ENCODE measurements at places on chromosomes 13 and 19.

DNA sequence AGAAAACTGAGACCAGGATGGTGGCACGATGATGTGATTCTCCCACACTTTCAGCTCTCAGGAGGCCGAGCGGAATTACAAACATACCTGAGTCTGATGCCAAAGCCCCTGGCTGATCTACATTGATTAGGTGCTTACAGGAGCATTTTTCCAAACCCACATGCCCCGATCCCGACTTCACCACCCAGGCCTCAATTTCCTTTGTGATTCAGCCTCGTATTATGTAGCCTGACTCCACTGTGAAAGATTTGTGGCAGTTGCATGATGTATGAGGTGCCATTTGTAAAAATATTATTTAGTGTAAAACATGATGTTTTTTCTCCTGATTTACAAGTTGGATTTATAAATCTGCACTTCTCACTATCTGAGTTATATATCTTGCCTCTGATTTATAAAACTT is 118.0 kb downstream of the TSHZ3 start:
- DNase-seq, result no peak

DNA sequence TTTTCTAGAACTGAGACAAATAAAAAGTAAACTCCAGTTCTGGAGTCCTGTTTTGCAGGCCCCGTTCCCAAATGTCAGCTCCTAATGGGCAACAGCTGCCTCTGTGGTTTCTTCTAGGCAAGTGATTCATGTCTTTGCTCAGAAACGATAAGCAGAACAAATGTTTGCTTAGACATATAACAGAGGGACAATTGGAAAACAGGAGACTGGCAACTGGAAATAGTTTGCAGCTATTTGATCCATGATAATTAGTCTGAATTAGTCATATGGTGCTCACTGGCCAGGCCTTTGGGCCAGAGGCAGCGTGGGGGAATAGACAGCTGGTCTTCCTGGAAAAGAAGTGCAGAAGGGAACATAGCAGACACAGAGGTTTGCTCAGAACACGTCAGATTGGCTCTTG is 29.2 kb upstream of the TSHZ3 start:
- no peak for DNase-seq

- DNase-seq, result no peak
Measured at GRCh38 chr13:39692660-39693438, 37.4 kb downstream of the COG6 start.

GRCh38 chr19:45294291-45295029 is 28.2 kb downstream of the CKM start:
- no peak for DNase-seq

DNA sequence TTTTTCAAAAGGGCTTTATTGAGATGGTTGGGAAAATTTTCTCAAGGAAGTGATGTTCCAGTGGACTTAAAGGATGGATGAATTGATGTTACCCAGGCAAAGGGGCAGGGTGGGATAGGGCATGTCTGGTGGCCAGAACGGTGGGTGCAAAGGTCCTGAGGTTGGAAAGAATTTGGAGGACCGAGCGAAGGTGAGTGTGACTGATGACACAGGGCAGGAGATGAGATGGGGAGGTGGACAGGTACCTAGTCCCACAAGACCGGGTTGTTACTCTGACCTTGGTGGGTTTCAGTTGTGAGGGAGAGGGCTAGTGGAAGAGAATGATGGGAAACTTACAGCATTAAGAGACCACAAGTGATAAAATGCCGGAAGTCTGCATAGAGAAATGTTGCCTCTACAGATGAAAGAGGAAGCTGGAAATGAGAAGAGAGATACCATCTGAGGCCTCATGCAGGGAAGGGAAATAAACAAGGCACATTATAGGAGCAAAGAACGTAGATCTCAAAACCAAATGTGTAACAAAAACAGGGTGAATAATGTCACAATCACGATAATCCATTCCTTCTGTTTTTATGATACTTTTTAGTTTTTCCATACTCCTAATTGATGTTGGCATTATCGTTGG is 4.5 kb downstream of the ADGRE1 start:
- DNase-seq, result no peak

DNA sequence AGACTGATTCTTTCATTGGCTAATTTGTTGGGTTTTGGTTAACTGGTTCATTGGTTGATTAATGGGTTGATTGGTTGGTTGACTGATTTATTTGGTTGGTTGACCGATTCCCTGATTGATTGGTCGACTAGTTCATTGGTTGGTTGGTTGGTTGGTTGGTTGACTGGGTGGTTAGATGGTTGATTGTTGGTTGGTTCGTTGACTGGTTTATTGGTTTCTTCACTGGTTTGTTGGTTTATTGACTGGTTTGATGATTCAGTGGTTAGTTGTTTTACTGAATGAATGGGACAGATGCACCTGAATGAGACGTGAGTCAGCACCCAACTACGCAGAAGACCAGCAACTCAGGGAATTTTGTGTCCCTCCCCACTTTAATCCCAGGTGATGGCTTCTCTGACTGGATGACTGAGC is 2.7 kb upstream of the NUP62 start:
- DNase-seq, result no peak

DNA sequence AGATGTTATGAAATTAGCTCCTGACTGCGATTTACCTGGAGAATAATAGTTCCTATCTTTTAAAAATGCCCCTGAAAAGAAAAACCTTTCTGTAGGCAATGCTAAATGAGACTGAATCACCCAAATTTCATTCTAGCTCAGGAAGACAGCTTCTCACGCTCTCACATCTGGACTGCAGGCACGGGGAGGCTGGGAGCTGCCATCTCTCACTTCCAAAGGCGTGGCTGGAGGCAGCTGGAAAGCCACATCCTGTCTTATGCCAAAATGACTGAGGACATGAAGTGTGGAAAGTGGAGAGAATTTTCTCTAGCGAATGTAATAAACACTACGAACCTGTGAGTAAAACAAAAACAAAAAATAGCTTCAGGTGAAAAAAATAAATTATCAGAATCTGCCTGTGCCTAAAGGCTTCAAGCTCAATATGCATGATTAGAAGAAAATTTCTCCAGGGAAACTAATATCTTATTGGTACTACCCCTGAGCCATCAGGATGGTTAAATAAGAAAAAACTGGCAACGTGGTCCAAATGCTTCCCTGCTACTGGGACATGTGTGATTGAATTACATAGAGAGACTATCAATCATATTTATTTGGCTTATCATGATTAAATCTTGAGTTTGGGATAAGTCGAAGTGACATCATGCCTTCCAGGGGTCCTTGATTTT is 58.1 kb upstream of the UBL3 start:
- DNase-seq, result no peak

- DNase-seq, result peak; percentile 25
Measured at GRCh38 chr19:17170538-17171297, 44.4 kb upstream of the USE1 start.

DNA sequence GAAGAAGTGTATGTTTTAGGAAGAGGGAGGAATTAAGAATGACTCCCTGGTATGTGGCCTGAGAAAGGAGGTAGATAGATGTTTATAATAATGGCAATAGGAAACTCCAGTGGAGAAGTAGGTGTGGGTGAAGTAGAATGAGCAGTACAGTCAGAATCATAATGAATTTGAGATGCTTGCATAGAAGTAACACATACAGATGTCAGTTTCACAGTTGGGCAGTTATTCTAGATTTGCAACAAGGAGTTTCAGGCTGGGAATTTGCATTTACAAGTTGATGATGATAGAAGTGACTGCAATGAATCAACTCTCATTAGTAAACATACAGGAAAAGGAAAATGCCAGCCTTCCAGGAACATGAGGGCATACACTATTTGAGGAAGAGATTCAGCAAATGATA is 149.0 kb downstream of the SLITRK1 start:
- no peak for DNase-seq

GRCh38 chr19:14031719-14032480 is at the start of gene IL27RA:
TSS of gene IL27RA (plus strand) at chr19:14031762. CDS start at chr19:14031873, 111 bp downstream.
- DNase-seq, result peak; percentile 77

DNA sequence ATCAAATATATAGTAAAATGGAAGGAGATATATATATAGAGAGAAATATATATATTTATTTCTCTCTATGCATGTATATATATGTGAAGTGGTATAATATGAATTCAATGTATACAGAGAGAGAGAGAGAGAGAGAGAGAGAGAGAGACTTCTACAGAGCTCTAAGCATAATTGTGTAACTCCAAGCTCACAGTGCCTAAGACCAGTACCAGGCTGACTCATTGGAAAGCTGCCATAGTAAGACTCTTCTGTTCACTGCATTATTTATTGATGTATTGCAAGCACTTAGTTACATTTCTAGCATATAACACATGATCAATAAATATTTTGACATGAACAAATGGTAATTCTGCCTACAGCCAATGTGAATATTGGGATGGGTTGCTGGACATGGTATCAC is 1734.7 kb downstream of the SLITRK1 start:
- DNase-seq, result no peak

DNA sequence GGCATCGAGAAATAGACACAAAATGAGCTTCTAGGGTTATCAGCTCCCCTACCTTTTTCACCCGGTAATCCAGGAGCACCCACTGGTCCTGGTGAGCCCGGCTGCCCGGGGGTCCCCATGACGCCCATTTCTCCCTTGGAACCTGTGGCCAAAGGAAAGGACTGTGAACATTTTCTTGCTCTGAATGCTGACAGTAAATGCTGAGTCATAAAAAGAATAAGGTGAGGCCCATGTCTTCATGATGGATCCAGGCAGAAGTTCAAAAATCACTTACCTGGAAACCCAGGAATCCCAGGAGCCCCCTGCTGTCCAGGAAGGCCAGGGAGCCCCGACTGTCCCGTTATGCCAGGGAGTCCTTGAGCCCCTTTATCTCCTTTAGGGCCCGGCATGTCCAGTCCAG is 129.2 kb downstream of the COL4A1 start:
- DNase-seq, result no peak

DNA sequence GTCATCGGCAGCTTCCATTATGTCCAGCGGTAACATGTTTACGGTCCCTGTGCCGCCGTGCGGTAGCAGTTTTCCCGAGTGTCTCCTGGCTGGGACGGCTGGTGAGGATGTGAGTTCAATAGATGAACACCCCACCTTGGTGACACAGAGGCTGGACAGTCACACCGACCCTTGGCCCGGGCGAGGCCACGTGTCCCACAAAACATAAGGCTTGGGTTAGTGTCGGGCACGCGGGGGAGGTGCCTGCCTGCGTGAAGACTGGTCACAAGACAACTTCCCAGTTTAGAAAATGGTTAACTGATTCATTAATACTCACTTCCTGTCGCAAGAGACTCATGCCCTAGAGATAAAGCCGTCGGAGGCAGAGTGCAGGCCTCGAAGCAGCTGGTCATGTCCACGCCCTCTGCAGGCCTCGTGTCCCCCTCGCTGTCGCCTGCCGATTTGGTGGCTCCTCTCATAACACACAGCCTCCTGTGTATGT is 17.2 kb downstream of the RASA3 start:
- DNase-seq, result peak; percentile 46

Measured in activated naive CD8-positive, alpha-beta T cell treated with anti-CD3 and anti-CD28 coated beads, Interleukin-2, amount 50 U/mL, for 24 hours (primary cell).